Spleen (tissue), 13 donors: ENCODE measurements at places on chromosomes 1 and 21. TPM values are rescaled to one million over a fixed set of nuclear protein-coding genes. Genes with fewer than 3 reads are reported as not detected.

GRCh38 chr21:37546299-37546908 is 179.8 kb downstream of the DYRK1A start:
- no peaks in the 10 kb centered on the region for H3K27me3 ChIP-seq
- no peak for DNase-seq
- H3K27ac ChIP-seq, result no peak overlapping the region
- no peak overlapping the region for H3K4me3 ChIP-seq
- peaks cover 12% of the 10 kb centered on the region for H3K4me1 ChIP-seq

Gene OR2L3
- polyA plus RNA-seq, result 0.06 TPM

DNA sequence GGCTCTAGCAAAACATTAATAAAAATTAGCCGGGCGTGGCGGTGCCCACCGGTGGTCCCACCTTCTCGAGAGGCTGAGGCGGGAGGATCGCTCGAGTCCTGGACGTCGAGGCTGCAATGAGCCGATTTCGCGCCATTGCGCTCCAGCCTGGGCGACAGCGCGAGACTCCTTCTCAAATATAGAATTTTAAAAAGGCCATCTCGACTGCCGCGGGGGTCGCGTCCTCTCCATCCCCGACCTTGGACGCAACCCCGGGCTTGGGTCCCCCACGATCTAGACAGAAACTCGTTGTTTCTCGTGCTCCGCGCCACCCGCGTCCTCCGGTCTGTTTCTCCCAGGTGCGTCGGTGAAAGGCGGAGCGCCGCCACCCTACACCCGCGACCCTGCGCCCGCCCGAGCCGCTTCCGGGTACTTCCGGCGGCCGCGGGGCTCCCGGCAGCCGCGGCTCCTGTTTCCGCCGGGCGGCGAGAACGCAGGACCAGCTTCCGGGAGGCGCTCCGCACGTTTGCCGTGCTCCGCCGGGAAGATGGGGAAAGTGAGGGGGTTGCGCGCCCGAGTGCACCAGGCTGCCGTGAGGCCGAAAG is at the start of gene SLX9:
Gene SLX9 (plus strand): TSS at position 498 of the 584 bp plus-strand sequence. CDS start 29 bp downstream, at position 527.
- H3K4me1 ChIP-seq, result peaks cover 24% of the 10 kb centered on the region
- DNase-seq, result peak; percentile 95
- H3K27me3 ChIP-seq, result no peaks in the 10 kb centered on the region
- H3K4me3 ChIP-seq, result peak within 1 kb of the TSS; percentile 99
- peak within 1 kb of the TSS; percentile 83 for H3K27ac ChIP-seq
- H3K36me3 ChIP-seq, result peaks cover 13% of the 10 kb centered on the region

GRCh38 chr1:157948312-157949073 is 45.0 kb upstream of the KIRREL1 start:
- peaks cover 6% of the 10 kb centered on the region for H3K27me3 ChIP-seq
- no peak for DNase-seq
- H3K27ac ChIP-seq, result no peak overlapping the region
- H3K36me3 ChIP-seq, result no peaks in the 10 kb centered on the region
- H3K4me3 ChIP-seq, result no peak overlapping the region

DNA sequence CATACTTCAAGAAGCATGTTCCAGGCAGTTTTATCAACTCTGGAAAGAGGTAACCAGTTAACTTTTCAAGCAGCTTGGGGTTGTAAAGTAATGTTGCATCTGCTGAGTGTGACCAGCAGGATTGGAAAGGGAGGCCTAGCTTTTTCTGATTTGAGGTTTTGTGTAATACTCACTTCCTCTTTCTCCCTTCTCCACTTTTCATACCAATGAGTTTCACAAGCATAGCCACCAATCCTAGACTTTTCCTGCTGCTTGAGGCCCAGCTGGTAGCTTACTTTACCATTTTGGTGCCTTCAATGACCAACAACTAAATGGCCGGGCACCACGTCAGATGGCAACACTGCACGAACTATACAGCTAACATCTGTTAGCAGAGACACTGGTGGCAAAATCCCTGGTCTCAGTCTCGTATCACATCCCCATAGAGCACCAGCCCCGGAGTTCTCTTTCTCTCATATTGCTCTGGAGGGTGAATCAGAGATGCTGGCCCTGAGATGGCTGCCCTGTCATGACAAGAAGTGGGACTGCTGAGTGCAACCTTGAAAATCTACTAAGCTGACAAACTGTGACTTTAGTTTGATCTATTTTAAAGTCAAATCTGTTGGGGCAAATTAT is 14.8 kb upstream of the GPR88 start:
- peaks cover 21% of the 10 kb centered on the region for H3K4me1 ChIP-seq
- DNase-seq, result no peak
- no peak overlapping the region for H3K4me3 ChIP-seq
- H3K27ac ChIP-seq, result peak overlapping the region; percentile 35

DNA sequence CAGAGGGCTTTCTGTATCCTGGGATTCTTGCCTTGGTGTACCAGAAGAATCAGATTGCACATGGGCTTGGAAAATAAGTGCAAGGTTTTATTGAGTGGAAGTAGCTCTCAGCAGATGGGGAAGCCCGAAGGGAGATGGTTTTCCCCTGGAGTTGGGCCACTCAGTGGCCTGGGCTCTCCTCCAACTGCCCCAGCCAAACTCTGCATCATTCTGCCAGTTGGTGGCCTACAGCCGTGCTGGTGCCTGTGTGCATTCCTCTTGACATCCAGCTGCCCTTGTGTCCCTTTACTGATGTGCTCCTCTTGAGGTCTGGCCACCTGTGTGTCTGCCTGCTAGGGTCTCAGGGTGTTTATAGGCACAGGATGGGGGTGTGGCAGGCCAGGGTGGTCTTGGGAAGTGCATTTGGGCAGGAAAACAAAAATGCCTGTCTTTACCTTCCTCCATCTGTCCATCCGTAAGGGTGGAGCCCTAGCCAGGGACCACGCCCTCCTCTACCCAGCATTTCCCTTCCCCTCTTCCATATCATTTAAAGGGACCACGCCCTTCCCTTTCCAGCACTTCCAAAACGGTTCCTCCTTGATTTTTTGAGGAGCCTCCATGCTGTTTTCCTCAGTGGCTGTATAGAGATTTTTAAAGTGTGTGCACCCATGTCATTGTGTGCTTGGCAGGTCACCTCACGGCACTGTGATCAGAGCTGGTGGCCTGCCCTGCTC is 18.9 kb downstream of the SNAP47 start:
- peak; percentile 51 for DNase-seq
- no peak overlapping the region for H3K4me3 ChIP-seq
- peak overlapping the region; percentile 38 for H3K27ac ChIP-seq
- no peaks in the 10 kb centered on the region for H3K27me3 ChIP-seq
- no peaks in the 10 kb centered on the region for H3K36me3 ChIP-seq

DNA sequence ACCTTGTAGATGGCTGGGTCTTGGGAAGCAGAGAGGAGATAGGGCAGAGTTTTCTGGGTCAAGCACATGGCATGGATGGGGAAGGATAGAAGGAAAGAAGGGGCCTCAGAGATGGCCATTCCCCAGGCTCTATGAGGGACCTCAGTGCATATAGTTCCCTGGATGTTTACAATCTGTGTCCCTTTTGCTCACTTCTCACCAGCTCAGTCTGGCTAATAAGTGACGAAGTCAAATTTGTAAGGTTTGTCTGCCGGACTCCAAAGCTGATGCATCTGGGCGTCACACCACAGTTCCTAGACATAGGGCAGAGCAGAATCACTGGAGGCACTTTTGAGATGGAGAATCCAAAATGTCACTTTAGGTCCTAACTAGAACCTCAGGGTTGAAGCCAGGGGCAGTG is 416.4 kb upstream of the PROX1 start:
- no peaks in the 10 kb centered on the region for H3K36me3 ChIP-seq
- no peak overlapping the region for H3K27ac ChIP-seq

Gene SEMA6C
- 3.2 TPM for polyA plus RNA-seq

Gene CAPZA1
- 117 TPM for polyA plus RNA-seq

Gene LRRC39
- 1.5 TPM for polyA plus RNA-seq

DNA sequence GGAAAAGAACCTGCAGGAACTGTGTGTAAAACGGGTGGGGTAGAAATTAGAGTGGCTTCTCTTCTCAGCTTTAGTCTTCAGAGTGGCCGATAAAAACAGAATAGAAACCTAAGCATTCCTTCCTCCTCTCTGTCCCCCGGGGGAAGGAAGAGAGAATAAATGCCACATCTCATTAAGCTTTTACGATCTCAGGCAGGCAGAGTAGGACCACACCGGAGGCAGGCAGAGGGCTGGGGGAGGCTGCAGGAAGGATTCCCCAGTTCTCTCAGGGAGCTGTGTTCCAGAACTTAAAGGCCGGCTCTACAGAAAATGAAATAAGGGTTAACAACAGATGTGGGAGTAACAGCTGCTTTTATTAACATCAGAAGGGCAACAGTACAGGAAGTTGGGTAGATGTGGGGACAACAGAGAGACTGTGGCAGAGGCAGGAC is 24.5 kb upstream of the MEF2D start:
- H3K4me1 ChIP-seq, result peaks cover 20% of the 10 kb centered on the region
- no peak overlapping the region for H3K27ac ChIP-seq
- DNase-seq, result no peak
- no peak overlapping the region for H3K4me3 ChIP-seq
- no peaks in the 10 kb centered on the region for H3K27me3 ChIP-seq

Gene MRPL37
- 42.5 TPM for polyA plus RNA-seq

DNA sequence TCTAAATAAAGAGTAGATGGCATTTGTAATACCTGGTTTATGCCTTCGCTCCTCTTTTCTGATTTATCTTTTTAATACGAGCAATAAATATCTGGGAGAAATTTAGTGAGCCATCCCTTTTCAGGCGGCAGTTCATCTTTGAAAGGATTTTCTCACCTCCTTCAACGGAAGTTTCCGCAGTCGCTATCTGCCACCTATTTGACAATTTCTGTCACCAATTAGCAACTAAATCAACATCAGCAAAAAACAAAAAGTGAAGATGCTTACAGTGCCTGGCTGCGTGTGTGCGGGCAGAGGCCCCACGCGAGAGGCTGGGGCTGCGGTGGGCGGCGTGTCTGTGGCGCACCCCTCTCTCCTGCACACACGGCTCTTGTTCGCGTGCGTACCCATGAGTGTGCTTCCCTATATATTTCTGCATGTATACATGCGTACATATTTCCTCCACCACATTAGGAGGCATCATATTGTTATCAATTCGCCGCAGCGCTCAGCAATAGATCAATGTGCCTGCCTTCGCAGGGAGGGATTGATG is 117.3 kb upstream of the BARHL2 start:
- H3K27ac ChIP-seq, result no peak overlapping the region
- peaks cover 2% of the 10 kb centered on the region for H3K27me3 ChIP-seq

GRCh38 chr1:24380508-24380907 is 33.1 kb downstream of the STPG1 start:
- H3K36me3 ChIP-seq, result no peaks in the 10 kb centered on the region
- no peak overlapping the region for H3K27ac ChIP-seq
- H3K4me3 ChIP-seq, result no peak overlapping the region
- no peaks in the 10 kb centered on the region for H3K27me3 ChIP-seq
- peaks cover 13% of the 10 kb centered on the region for H3K4me1 ChIP-seq

Gene TRIM62
- 2.5 TPM for polyA plus RNA-seq

Gene KCNJ9
- polyA plus RNA-seq, result not detected

DNA sequence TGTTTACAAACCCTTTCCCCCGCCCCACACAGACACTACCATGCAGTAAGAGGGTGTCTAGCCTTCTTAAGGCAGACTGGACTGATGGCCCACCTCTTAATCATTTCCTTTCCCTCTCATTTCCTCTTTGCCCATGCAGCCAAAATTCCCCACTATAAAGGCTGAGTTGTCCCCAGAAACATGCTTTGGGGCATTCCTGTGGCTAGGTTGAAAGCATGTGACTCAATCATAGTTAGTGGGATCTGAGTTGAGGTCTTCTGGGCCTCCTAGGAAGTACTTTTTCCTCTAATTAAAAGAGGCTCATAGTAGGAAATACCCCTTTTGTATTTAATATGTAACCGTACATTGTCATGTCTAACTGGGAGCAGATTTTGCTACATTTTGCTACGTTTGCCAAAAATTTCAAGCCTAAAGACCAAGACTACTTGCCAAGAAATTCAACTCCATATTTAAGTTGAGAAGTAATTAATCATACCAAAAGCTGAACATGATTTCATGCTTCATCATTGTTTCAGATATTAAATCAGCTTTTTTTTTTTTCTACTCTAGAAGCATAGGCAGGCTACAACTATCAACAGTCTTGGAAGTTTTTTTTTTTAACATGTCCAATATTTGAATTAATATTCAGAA is 174.7 kb downstream of the ADGRL4 start:
- DNase-seq, result no peak
- H3K4me3 ChIP-seq, result no peak overlapping the region
- H3K36me3 ChIP-seq, result no peaks in the 10 kb centered on the region
- H3K4me1 ChIP-seq, result no peaks in the 10 kb centered on the region
- H3K27ac ChIP-seq, result no peak overlapping the region

DNA sequence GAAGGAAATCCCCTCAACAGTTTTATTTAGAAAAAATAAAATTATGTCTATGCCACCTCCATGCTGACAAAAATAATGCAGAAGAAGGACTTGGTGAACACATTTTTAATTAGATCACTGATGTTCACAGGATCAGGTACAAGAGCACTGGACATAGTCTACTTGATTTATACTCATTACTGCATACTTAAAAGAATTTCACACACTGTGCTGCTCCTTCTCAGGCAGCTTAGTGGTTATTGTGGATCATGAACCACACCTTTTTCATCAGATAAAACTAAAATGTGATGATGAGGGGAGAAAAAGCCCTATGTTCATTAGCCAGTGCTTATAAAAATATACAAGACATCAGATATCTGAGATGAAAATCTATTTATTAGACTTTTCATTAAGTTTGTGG is 103.3 kb upstream of the DPH5 start:
- no peaks in the 10 kb centered on the region for H3K27me3 ChIP-seq
- no peak for DNase-seq
- H3K36me3 ChIP-seq, result no peaks in the 10 kb centered on the region
- H3K4me1 ChIP-seq, result peaks cover 9% of the 10 kb centered on the region
- H3K4me3 ChIP-seq, result no peak overlapping the region

DNA sequence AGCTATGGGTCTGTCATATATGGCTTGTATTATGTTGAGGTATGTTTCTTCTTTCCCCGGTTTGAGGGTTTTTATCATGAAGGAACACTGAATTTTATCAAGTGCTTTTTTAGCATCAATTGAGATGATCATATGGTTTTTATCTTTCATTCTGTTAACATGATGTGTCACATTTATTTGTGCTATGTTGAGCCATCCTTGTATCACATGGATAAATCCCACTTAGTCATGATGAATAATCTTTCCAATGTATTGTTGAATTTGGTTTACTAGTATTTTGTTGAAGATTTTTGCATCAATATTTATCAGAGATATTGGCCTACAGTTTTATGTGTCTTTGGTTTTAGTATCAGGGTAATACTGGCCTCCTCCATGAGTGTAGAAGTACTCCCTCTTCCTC is 61.7 kb downstream of the GPR137B start:
- H3K27me3 ChIP-seq, result no peaks in the 10 kb centered on the region
- H3K4me3 ChIP-seq, result no peak overlapping the region

Gene TRABD2B
- polyA plus RNA-seq, result 0.11 TPM

Gene MACO1
- 7.4 TPM for polyA plus RNA-seq
